ENCODE measurements at places on chromosomes 1 and 21.

DNA sequence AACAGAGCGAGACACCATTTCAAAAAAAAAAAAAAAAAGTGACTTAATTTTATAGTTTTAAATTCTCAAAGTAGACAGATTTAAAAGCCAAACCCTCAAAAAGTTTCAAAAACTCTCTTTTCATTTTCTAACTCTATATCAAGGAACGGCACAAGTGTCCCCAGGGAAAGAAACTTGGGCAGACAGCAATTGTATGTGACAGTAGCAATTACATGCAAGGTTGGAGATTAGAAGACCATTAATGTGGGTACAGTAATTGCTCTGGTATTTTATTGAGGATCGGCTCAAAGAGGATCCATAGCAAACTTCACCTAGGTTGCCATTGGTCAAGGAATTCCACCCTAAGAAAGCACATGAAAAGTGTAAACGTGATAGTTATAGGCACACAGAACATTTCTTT is 46.2 kb downstream of the ACBD6 start:
- no peak for DNase-seq

- DNase-seq = no peak
These were observed 21.4 kb upstream of the SPSB1 start for GRCh38 chr1:9271283-9271682.

GRCh38 chr1:204108312-204109141 is 35.6 kb downstream of the SOX13 start:
- no peak for DNase-seq

GRCh38 chr21:26506956-26507355 is 66.1 kb downstream of the CYYR1 start:
- no peak for DNase-seq

DNA sequence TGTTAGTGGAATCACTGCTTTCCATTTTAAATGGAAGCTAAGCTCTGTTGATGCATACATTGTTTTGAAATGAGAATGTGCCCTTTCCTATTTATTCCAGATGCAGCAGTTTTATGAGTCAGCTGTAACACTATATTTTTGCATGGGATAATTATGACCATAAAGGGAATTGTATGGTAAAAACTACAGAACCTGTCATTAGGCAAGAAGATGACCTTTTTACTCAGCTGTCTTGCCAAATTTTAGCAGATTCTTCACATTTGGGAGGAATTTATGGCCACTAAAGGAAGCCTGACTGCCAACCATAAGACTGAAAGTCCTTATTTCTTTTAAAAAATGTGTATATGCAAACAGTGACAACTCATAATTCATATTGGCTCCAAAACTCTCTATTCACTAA is 356.3 kb upstream of the PRMT6 start:
- DNase-seq = no peak

DNA sequence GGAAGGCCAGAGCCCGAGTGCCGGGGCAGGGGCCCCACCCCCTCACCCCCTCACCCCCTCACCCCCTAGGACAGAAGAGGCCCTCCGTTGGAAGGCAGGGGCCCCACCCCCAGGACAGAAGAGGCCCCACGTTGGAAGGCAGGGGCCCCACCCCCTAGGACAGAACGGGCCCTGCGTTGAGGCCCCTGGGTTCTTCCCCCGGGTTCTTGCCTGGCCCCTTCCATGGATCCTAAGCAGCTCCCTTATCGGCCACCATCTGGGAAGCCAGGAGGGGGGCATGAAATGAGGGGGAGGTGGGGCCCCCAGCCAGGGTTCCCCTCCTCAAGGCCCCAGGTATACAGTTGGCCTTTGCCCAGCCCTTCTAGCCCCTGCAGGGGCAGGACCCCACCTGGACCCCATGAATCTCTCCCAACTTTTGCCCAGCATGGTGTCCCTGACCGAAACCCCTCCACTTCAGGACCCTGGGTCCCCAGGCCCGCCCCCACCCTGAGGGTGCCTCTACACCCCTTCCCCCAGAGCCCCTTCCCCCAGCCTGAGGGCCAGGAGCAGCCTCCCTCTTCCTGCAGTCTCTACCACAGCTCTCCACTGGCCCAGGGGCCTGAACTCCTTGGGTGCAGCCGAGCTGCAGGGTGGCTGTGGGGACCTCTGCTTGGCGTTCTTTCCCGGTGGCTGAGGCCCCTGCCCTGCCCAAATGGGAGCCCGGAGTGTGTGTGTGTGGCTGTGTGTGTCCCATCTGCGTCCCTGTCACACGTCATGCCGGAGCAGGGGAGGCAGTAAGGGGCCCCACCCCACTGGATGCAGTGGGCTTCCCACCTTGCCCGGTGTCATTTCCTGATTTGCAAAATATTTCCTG is 4.3 kb upstream of the VWA1 start:
- DNase-seq = no peak

DNA sequence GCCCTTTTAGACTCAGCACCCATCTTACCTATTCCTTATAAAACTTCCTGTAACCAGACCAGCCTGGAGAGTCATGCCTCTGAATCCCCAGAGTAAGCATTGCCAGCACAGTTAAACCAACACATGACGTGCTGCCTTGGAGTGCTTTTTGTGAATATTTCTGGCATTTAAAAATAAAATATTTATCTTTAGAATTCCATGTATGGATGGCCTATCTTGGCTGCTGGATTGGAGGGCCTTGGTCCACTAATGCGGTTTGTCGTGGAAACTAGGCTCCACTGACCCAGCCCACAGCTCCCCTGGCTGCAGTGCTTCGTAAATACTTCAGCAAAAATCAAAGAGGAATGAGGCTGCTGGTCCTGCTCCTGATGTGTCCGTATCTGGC is 17.5 kb downstream of the MTARC1 start:
- DNase-seq = no peak

DNA sequence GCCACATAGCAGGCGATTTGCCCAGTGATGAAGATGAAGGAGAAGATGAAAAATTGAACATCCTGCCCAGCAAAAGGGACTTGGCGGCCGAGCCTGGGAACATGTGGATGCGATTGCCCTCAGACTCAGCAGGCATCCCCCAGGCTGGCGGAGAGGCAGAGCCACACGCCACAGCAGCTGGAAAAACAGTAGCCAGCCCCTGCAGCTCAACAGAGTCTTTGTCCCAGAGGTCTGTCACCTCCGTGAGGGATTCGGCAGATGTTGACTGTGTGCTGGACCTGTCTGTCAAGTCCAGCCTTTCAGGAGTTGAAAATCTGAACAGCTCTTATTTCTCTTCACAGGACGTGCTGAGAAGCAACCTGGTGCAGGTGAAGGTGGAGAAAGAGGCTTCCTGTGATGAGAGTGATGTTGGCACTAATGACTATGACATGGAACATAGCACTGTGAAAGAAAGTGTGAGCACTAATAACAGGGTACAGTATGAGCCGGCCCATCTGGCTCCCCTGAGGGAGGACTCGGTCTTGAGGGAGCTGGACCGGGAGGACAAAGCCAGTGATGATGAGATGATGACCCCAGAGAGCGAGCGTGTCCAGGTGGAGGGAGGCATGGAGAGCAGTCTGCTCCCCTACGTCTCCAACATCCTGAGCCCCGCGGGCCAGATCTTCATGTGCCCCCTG is 3.3 kb downstream of the ZBTB18 start:
- DNase-seq = no peak
